Activated B cell treated with CpG ODN at 0.5 μM for 24 hours (primary cell): ENCODE measurements at places on chromosomes 5 and 9. TPM values are rescaled to one million over a fixed set of nuclear protein-coding genes. Genes with fewer than 3 reads are reported as not detected.

DNA sequence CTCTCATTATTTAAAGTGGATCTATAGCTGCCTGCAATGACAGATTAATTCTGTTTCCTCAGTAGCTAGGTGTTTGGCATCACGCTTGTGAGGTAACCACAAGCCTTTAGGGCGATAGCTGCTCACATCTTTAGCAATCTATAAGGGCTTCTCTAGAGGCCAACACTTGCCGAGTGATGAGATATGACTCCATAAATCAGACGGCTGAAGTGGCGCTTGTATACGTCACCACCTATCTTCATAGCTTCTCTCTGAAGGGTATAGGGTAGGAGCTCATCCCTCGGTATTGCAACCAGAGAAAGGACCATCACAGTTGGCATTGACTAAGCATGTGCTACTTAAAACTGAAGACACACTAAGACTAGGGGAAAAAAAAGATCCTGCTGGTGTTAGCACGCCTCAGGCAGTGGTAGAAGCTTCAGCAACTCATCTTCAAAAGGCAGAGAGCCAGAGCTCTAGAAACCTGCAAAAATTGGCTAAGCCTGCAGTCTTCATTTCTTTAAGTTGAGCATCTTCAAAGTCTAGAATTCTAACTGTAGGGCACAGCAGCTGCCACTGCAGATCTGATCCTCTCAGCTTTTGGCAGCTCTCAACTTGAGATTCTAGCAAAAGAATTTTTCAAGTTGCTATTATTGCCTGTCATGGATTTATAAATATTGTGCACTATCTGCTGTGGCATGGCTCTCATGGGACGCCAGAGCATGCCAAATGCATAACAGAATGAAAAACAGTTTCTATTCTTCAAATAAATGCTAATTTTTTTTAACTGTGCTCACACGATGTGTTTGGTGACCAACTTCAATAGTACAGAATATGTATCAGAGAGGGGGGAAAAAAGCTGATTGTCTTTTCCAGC, 37.5 kb downstream of the PSMB7 start:
- no peak for DNase-seq

C5orf58 gene
- not detected in 2 replicates for total RNA-seq

PKD2L2 gene
- not detected in 2 replicates for total RNA-seq

BICD2 gene
- 19.5 and 22.5 TPM in 2 replicates for total RNA-seq

CYSTM1 gene
- 20.1 and 23.3 TPM in 2 replicates for total RNA-seq

UBE2QL1 gene
- total RNA-seq, result 1.2 and 1.3 TPM in 2 replicates

DNA sequence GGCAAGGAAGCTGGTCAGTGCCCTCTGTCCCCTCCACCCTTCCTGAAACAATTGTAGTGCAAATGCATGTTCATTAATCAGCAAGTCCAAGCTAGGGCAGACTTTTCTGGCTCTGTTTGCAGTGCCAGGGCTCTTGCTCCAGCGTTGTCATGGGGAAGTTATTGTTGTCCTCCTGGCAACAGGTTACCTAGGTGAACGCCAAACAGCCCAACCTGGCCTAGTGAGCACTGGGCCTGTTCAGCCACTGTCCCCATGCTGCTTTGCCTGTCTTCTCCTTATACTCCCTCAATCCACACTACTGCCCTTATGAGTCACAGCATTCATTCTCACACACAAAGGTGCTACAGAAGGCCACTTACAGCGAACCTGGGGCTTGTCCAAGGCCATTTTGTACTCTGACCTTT, 34.5 kb upstream of the GLIS3 start:
- DNase-seq, result no peak

DNA sequence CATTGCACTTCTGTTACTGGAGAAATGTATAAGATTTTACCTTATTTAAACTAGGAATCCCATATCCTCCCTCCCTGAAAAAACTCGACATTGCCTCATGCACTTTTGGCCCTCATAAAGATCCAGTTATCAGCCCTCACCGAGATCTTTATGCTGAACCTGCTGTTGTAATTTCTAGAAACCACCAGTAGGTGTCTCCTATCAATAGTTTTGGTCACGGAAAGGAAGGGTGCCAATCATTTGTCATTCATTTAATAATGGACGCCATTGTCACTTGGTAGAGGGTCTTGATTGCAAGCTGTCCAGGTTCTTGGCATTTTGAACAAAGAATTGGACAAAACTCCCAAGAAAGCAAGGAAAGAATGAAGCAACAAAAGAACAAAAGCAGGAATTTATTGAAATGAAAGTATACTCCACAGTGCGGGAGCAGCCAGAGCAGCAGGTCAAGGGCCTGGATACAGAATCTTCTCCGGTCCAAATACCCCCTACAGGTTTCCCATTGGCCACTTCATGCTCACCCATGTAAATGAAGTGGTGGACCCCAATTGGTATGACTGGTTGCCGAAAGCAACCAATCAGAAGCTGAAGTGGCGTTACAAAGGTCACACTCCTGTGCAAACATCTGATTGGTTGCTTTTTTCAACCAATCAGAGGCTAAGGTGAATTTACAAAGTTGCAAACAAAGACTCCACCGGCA, 524.3 kb downstream of the PSAT1 start:
- DNase-seq, result no peak

LOX gene
- not detected in 2 replicates for total RNA-seq

GLRA1 gene
- total RNA-seq, result not detected in 2 replicates

GRCh38 chr9:72210522-72210921, 61.3 kb downstream of the GDA start:
- DNase-seq, result no peak

- DNase-seq, result no peak
Measured at GRCh38 chr5:171953860-171954701, 52.4 kb downstream of the FBXW11 start.

GRCh38 chr5:113652161-113652560, 138.7 kb downstream of the YTHDC2 start:
- DNase-seq, result no peak

KIF12 gene
- not detected in 2 replicates for total RNA-seq

GRCh38 chr9:131595696-131596429, 50.5 kb downstream of the PRRT1B start:
- no peak for DNase-seq

SCGB3A2 gene
- total RNA-seq, result not detected in 2 replicates

ACTL7A gene
- not detected in 2 replicates for total RNA-seq

- no peak for DNase-seq
Measured at GRCh38 chr9:109775516-109775915, 4.5 kb upstream of the PALM2AKAP2 start.

GRCh38 chr9:130770679-130771442, 64.2 kb upstream of the ABL1 start:
- no peak for DNase-seq

GRCh38 chr5:179870403-179870903, 11.8 kb upstream of the MRNIP start:
- no peak for DNase-seq

GRCh38 chr9:84404095-84404686, 63.6 kb upstream of the SLC28A3 start:
- no peak for DNase-seq

SQSTM1 gene
- 243 and 252 TPM in 2 replicates for total RNA-seq

WDR38 gene
- not detected in 2 replicates for total RNA-seq

OLFM1 gene
- total RNA-seq, result not detected in 2 replicates

GRCh38 chr9:89658401-89658800, 53.6 kb downstream of the GADD45G start:
- no peak for DNase-seq

GRCh38 chr9:122236681-122237080, 7.9 kb upstream of the LHX6 start:
- no peak for DNase-seq

DNA sequence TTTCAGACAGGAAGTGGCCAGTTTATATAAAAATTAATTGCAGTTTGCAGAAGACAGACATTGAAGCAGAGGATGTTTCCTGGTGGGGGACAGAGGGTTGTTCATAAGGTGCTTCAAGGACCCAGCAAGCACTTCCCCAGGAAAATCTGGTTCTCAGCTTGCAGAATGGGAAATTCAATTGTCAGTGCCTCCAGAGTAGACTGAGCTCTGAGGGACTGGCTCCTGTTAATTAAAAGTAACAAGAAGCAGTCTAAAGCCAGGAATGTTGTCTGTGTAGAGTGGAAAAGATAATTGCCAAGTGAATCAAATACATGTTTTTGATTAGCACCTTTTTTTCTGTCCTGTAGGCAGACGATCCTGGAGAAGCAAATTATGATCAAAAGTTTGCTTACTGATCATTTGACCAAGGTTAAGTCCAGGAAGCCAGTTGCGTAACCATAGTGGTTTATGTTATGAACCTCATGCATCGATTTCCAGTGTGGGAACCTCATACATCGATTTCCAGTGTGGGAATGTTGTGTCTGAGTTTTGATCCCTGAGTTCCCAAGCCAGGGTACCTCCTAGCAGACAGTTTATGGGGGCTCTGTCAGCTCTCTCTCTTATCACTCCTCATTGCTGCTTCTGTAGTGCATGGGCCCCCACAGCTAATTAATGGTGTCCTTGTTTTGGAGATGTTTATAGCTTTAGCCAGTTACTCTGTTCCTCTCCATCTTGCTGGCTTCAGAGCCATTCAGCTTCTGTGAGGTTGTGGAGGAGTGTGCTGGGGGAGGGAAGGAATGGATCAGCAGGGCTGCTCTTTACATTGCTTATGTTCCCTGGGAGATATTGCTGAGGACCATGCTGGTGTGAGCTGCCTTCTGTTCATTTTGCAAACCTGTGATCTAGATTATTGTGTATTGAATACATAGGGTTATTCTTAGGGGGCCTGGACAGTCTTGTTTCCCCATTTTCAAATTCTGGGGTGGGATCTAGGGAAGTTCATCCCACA, 17.1 kb downstream of the MSANTD3 start:
- no peak for DNase-seq

DNA sequence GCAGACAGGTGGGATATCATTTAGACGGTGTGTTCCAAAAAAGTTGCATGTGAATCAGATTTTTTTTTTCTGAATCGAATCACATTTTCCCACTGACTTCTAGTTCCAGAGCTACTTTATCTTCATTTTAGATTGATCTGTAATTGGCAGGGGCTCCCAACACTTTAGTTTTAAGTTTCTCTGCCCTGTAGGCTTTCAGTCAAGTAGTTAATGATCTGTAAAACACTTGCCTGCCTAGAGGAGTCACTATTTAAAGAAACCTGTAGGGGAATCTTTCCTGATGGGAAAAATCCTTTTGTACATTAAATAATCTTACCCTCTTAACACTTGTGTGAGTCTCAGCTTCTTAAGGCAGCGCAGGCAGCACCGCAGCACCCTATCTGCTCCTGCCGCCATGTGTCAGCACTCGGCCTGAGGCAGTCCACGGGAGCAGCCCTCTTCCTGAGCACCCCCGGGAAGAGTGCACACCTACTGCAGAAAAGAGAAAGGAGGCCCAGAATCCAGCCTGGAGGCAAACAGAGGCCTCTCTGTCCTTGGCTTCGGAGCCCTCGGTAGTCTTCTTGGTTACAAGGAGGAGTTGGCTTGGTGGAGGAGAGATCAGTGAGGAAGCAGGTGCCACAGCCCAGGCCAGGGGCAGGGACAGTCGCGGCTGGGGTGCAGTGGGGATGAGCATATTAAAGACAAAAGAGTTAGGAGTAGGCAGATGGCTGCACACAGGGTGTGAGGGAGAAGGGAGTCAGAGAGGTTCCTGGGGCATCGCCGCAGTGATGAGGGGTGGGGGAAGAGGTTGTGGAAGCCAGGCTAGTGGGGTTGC, 209.3 kb downstream of the GAPVD1 start:
- no peak for DNase-seq

PLAA gene
- total RNA-seq, result 25.6 and 31.3 TPM in 2 replicates

SHC3 gene
- not detected in 2 replicates for total RNA-seq

GDNF gene
- total RNA-seq, result not detected in 2 replicates

HACD4 gene
- 3.3 and 4.1 TPM in 2 replicates for total RNA-seq

DNA sequence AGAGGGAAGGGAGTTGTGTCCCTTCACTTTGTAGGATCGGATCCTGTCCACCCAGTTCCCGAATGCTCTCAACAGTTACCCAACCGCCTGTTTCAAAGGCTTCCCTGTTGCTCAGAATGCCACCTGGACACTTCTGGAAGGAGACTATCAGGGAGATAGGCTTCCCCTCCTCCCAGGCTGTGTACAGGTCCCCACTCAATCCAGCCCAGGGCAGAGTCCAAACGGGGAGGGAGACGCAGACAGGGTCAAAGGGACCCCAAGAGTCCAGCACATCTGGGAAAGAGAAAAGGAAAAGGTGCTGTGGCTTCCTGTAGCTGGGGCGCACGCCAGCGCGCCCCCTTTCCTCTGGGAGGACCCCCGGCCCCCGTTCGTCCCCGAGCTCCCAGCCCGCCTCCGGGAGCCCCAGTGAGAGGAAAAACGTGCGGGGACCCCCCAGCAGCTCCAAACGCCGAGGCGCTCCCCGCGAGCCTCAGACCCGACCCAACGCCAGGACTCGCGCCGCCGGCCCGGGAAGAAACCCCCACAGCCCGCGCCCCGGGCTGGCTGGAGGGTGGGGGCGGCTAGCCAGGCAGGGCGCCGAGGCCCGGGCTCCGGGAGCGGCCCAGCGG, 640 bp downstream of the SURF4 start:
- DNase-seq, result no peak

DNA sequence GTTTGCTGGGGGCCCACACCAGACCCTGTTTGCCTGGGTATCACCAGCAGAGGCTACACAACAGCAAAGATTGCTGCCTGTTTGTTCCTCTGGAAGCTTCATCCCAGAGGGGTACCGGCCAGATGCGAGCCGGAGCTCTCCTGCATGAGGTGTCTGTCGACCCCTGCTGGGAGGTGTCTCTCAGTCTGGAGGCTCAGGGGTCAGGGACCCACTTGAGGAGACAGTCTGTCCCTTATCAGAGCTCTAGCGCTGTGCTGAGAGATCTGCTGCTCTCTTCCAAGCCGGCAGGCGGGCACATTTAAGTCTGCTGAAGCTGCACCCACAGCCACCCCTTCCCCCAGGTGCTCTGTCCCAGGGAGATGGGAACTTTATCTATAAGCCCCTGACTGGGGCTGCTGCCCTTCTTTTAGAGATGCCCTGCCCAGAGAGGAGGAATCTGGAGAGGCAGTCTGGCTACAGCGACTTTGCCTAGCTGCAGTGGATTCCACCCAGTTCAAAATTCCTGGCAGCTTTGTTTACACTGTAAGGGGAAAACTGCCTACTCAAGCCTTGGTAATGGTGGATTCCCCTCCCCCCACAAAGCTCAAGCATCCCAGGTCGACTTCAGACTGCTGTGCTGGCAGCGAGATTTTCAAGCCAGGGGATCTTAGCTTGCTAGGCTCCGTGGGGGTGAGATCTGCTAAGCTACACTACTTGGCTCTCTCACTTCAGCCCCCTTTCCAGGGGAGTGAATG, 206.0 kb upstream of the TLX3 start:
- DNase-seq, result no peak

VCAN gene
- 0.16 and 0.22 TPM in 2 replicates for total RNA-seq

DNA sequence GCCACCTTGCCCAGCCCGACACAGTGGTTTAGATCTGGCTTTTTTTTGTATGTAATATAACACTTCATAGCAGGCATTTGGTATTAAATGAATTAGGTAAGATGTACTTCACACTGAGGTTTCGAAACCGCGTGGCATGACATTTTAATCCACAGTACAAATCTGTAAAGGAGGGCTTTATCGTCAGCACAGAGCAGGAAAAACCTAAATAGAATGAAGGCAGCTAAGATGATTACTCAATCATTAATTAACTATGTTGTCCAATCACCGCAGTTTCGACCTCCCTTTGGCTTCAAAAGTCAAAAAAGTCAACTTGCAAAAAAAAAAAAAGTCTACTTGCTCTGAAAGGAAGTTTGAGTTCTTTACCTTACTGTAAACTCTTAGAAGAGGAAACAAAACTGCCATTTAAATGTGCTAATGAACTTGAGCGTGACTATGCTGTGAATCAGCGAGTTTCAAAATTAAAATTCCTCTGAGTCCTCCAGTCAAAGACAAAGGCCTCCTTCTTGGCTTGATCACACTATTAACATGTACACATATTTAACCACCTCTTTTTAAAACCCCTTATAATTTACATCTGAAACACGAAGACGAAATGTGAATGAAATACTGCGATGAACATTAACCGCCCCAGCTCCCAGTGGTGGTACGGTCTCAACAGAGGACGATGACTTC, 698 bp upstream of the SEC24A start:
- no peak for DNase-seq

GRCh38 chr5:176578391-176578808, 29.3 kb downstream of the CDHR2 start:
- no peak for DNase-seq
